ENCODE measurements at places on chromosomes 5 and 9. TPM values are rescaled to one million over a fixed set of nuclear protein-coding genes. Genes with fewer than 3 reads are reported as not detected.

Gene EGFL7
- total RNA-seq = 38.0 TPM

Gene TEX48
- not detected for total RNA-seq

Gene PHF24
- 0.68 TPM for total RNA-seq

Gene SLC34A1
- total RNA-seq = not detected

Gene GABRP
- total RNA-seq = 1.5 TPM

- no peak for DNase-seq
Measured at GRCh38 chr5:39411061-39411460, 13.7 kb downstream of the DAB2 start.

- no peak for DNase-seq
Measured at GRCh38 chr9:83472764-83473163, 65.4 kb downstream of the FRMD3 start.

GRCh38 chr9:18770131-18770908 is 262.7 kb downstream of the SAXO1 start:
- DNase-seq = no peak

DNA sequence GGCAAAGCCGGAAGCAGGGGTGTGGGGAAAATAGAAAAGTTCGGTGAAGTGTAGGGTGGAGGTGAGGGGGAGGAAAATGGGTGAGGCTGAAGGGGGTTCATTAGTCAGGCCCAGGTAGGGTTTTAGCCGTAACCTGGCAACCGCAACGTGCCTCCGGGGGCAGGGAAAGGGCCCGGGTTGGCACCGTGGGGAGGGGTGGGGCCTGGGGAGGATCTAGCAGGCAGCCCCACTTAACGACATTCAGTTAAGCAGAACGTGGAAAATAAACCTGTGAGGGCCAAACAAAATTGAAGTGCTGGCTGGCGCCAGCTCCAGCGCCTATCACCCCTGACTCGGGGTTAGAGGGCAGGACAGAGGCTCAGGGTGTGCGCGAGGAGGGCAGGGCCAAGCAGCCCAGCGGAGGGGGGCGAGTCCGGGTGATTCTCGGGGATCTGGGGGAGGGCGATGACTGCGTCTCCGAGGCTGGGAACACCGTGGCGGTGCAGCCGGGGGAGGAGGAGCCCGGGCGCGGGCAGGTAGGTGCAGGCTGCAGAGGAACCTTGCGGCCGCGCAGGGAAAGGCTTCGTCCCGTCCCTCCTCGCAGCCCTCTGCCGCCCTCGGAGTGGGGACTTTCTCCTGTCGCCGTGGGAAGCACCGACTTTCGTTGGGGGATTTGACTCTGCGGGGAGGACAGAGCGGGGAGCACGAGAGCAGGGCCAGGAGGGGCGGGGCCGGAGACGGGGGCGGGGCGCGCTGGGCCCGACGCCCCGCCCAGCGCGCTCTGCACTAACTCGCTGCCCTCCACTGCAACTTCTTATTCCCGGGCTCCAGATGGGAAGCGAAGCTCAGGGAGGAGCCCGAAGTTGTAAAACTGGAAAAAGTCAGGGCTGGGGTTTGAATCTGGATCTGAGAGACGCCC is 5.1 kb downstream of the RGS14 start:
- DNase-seq = peak; percentile 83

DNA sequence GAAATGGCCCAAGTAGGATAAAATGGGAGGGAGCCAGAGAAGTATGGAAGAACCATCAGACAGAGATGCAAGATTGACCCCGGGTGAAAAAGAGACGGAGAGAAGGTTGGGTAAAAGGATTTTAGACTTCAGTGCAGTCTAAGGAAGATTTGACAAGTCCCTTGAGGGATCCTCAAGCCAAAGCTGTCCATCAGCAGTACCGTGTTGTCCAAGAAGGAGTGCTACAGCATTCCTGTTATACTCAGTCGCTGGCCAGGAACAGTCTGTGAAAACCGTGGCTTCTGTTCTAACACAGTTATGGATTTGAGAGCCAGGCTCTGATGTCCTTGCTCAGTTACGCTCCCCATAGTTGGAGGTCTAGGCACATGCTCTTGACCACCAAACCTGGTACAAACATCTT is 383.9 kb upstream of the DAB2 start:
- no peak for DNase-seq

GRCh38 chr9:2725126-2725525 is 7.8 kb downstream of the KCNV2 start:
- DNase-seq = no peak

DNA sequence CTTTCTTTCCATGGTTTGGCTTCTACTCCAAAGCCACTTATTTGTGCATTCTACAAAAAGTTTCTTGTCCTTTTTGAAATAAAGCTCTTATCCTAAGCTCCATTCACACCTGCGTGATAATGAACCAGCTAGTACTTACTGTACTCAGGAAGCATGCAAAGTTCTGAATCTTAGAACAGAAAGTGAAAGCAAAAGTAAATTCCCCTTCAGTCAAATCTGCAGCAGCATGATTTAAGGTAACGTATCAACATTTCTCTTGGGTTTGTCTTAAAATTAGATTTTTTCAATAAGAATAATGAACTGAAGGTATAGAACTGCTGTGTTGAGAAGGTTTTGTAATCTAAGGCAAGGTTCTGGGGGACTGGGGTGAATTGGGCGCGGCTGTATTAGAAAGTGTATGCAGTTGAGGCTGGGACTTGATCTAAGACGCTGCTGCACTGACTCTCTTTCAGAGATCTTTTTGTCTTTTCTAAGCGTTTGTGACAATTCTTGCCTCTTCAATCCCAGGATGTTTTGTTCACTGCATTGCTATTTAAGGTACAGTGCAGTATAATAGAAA is at the start of gene ERAP2:
Gene ERAP2, plus strand, starts transcription at position 209 of the 559 bp plus-strand sequence. CDS start 3,186 bp downstream, outside the sequence.
- DNase-seq = no peak

- no peak for DNase-seq
Measured at GRCh38 chr9:91820949-91821880, 128.8 kb downstream of the ROR2 start.

DNA sequence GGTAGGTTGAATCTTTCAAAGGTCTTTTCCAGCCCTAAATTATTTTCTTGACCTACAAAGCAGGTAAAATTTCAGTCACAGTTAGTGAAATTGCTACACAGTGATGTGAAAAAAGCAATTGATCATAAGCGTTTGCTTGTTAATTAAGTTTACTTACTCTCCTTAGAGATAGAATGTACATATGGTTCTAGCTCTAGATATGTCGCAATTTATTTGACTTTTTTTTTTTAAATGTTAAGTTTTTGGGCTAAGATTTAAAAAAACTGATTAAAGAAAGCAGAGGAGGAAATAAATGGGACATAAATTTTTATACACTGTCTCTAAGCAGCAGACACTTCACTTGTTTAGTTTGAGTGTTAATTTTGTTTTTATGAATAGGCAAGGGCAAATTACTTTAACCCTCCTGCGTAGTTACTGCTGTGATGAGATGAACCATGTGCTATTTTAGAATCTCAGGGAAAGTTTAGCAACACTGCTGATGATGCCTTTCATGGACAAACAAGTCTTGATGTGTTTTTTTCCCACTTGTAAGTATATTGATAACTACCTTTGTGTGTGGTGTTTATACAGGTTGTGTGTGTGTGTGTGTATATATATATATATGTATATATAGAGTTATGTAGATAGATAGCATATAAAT is 38.3 kb upstream of the FAM120AOS start:
- DNase-seq = no peak

- no peak for DNase-seq
Measured at GRCh38 chr9:114499528-114499927, 5.7 kb downstream of the WHRN start.

DNA sequence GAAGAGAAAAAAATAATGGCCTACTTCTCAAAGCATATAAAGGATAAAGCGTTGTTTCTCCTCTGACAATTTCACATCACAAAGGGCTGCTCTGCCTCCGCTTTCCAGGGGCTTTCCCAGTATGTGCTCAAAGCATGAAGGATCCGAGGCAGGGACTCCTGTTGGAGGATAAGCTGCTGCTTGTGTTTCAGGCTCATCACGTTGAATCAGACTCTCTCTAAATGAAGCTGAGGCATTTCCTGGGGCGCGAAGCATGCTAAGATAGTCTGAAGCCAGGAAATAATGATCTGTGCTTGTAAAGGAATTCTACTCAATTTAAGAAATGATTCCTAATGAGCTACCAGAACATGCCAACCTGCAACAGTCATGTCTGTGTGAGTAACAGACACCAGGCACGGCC is 97.5 kb downstream of the MARCHF11 start:
- DNase-seq = no peak

- no peak for DNase-seq
Measured at GRCh38 chr5:150690760-150691159, 10.1 kb downstream of the RBM22 start.

DNA sequence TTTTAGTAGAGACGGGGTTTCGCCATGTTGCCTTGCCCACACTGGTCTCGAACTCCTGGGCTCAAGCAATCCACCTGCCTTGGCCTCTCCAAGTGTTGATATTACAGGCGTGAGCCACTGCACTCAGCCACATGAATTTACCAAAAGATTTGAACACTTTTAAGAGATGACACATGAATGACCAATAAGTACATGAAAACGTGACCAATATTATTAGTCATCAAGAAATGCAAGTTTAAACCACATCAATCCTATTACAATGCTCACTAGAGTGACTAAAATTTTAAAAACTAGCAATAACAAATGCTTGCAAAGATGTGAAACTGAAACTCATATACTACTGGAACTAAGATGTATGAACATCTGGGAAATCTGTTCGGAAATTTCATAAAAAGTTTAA is 54.3 kb downstream of the NR6A1 start:
- no peak for DNase-seq

GRCh38 chr5:157575381-157576020 is at the start of gene ADAM19:
Gene ADAM19, minus strand, starts transcription at chr5:157575775. Its CDS starts 79 bp downstream, at chr5:157575696.
- DNase-seq = peak; percentile 84

DNA sequence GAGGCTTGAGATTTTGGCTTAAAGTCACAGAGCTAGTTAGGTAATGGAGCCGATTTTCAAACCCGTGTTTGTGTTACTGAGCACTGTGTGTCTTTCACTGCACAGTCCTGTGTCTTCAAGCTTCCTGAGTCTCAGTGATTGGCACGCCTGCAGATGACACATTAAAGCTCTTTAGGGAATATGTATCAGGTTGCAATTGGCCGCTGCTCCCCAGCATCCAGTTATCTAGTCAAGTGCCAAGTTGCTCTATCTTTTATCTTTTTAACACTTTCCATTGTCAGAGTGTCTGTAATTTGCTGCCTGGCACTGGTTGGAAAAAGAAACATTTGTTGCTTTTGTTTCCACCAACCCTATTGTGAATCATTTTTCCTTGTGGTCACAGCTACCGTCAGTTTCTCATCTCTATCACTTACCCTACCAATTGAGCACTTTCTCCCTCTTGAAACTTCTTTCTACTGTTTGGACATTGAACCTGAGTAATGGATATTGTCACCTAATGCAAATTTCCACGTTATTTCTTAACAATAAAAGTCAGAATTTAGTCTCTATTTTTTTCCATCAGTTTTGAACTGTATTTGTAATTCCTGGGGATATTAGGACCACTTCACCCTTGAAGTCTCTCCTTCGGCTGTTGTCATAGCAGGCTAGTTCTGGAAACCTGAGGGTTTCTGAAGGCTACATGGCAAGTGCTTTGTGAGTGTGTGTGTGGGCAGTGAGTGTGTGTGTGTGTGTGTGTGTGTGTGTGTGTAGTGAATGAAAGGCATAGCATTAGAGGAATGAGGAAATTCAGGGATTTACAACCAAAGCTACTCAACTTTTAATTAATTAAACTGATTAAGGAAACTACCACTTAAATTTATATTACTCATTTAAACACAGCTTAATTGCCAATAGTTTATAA is 274.3 kb downstream of the ISL1 start:
- DNase-seq = no peak
